HT-29 (cell line): ENCODE measurements at places on chromosomes 2 and 18. TPM values are rescaled to one million over a fixed set of nuclear protein-coding genes. Genes with fewer than 3 reads are reported as not detected.

The TWIST2 gene
- not detected in 2 replicates for total RNA-seq

DNA sequence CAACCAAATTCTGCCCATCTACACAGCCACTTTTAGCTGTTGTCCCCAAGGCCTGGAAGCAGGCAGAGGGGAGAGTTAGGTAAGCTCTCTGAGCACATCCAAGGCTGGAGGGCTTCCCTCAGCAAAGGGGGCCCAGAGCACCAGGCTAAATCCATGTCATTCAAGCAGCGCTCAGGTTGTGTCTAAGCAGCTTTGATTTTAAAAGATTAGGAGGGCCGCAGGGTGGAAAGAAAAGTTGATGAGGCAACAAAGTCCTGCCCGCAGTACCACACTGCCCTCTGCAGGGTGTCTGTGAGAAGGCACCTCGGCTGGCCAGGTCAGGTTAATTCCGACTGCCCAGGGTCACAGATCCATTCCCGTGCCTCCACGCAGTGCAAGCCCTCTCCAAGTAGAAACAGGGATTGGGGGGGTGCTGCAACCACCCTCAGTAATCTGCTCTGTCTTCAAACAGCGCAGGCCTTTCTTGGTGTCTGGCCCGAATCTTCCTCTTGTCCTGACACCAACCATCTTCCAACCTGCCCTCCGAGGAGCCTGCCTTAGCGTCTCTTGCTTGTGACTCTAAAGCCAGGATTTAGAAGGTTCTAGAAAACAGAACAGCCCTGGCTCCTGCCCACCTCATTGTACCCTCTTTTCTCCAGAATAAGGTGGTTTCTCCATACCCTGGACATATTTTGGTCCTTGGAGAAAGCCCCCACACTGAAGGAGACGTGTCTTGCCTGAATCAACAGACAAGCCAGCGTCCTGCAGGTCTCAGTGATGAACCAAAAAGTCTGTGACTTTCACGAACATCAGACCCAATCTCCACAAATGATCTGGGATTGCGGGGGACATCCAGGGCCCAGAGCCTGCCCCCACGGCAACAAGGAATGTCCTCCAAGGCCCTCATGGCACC is 289.2 kb downstream of the TNS1 start:
- peak; percentile 88 for DNase-seq

The COBLL1 gene
- 11.1 and 12.4 TPM in 2 replicates for total RNA-seq

The DSC3 gene
- 0.03 TPM in 1 of 2 replicates, not detected in the other for total RNA-seq

The TTC39C gene
- 7.2 and 7.6 TPM in 2 replicates for total RNA-seq

DNA sequence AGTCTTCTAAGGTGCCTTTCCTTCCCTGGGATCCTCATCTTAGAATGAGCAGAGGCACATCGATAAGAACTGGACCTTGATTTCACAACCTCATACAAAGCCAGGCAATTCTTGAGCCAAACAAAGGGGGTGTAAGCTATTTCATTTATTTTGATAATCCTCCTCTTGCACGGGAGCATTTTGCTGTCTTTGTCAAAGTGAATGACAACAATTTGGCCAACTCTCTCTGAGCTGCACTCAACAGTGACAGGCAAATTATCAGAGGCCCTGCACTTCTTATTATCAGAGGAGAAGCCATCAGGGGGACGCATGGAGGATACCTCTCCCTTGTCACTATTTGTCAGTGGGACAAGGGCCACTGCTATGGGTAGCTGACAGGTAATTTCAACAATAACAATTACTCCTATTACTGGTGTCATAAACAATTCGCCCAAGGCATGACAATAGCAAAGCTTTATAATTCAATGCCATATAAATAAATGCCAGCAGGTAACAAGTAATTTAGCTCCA is 260.4 kb downstream of the MEIS1 start:
- DNase-seq, result no peak

GRCh38 chr2:56244911-56245530 is 61.2 kb downstream of the CCDC85A start:
- peak; percentile 3 for DNase-seq

DNA sequence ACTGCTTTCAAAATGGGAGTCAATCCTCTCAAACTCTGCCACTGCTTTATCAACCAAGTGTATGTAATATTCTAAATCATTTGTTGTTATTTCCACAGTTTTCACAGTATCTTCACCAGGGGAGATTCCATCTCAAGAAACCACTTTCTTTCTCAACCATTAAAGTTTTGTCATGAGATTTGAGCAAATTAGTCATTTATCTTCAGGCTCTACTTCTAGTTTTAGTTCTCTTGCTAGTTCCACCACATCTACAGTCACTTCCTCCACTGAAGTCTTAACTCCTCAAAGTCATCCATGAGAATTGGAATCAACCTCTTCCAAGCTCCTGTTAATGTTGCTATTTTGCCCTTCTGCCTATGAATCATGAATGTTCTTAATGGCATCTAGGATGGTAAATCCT is 545.8 kb downstream of the ARHGAP15 start:
- DNase-seq, result no peak

The CPS1 gene
- not detected in 2 replicates for total RNA-seq

DNA sequence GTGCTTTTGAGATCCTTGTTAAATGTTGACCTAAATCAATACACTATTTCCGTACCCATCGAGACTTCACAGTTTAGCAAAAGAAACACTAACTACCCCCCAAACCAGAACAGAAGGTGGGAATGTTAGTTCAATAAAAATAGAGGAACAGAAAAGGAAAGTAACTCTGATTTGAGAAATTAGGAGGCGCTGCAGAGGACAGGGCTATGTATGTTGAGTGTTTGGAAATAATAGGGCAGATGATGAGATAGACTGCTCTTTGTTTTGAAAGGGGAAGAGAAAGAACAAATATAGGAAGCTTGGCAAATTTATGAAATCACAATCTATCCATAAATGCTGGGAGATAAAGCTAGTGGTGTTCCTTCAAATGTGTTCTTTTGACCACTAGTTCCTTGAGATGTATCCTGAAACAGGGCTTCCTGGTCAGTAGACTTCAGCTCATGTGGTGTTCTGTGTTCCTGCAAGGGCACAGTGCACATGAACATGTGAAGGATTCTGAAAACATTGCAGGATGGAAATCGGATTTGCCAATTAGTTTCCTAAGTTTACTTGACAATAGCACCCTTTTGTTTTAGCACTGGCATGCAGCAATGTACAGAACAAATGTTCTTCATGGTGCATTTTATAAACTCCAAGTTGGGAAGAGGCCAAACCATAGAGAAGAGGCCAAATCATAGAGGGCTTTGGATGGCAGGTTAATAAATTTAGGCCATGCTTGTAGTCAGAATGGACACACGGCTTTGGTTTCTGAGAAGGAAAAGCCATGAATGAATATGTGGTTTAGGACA is 39.8 kb downstream of the RHBDD1 start:
- DNase-seq, result no peak

DNA sequence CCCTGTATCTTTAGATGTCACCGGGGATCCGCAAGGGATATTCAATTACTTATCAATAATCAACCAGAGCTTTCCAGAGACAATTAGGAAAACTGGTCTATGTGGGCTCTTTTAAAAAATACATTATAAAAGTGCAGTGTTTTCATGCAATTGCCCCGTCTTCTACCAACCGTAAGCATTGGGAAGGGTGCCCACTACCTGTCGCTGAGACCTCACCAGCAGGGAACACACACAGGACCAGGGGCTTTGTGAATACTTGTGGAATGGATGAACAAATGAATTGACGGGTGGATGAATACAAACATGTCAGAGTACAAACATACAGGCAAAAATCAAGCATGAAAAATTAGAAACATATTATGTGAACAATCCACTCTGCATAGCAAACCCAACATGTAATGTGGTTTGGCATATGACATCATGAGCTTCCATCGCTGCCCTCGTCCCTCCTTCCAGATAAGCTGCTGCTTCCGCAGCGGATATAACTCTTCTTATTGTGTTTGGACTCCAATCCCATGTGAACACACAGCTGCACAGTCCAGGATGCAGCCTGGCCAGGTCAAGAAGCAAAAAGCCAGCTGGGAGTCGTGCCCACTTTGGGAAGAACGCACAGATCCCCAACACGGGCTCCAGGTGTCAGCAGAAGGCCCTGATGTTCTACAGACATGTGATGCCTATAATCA is 5.3 kb downstream of the FHL2 start:
- no peak for DNase-seq

GRCh38 chr2:75090770-75091515 is 108.4 kb downstream of the TACR1 start:
- DNase-seq, result no peak

- no peak for DNase-seq
Measured at GRCh38 chr2:69797235-69797634, 32.2 kb upstream of the GMCL1 start.

The PROKR1 gene
- not detected in 2 replicates for total RNA-seq

The SCYGR8 gene
- total RNA-seq, result not detected in 2 replicates

The NT5C1B gene
- total RNA-seq, result not detected in 2 replicates

- DNase-seq, result no peak
Measured at GRCh38 chr18:34128436-34128835, 96.3 kb downstream of the NOL4 start.

DNA sequence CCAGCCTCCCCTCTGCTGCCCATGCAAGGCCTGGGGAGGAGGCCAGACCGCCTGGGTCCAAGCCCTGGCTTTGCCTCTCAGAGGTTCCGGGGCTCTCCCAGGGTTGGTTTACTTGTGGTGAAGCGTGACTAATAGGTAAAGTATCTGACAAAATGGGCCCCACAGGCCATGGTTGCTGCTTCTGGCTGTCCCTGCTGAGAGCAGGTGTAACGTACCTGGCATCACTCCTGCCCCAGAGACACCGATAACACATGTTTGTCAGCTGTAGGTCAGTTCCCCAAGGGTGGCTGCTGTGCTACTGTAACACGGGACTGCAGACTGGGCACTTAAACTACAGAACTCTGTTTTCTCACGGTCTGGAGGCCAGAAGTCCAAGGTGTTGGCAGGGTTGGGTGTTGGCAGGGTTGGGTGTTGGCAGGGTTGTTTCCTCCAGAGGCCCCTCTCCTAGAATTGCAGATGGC is 34.1 kb downstream of the ODC1 start:
- DNase-seq, result peak; percentile 54

DNA sequence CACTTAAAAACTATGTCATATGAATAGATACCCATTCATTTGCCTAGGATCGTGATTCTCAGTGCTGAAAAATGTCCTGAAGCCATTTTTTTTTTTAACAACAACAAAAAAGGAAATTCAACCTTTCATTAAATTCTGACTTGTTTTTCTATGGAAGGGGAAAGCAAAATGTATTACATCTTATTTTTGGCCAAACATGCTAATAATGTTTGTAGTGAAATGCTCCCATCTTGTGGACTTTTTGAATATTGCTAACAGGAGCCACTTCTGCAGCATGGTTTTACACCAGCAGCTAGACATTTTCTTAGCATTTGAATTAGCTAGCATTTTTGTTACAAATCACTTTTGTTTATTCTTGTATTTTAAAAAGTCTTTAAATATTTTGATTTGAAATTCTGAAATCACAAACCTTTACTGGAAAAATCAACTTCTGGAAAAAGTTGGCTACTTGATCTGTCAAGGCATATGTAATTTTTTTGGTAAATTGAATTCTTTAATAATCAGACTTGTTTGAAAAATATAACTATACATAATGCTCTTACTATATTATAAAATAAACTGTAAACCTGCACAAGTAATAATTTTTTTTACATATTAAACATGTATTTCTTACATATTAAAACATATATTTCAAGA is 75.8 kb downstream of the KIDINS220 start:
- peak; percentile 54 for DNase-seq

- peak; percentile 86 for DNase-seq
Measured at GRCh38 chr2:10283106-10284062, 19.3 kb upstream of the HPCAL1 start.

The EMILIN2 gene
- 33.0 and 48.0 TPM in 2 replicates for total RNA-seq

The CCDC102B gene
- not detected in 2 replicates for total RNA-seq

- no peak for DNase-seq
Measured at GRCh38 chr2:159054032-159054334, 85.5 kb downstream of the TANC1 start.

The SPDYA gene
- 0.46 and 1.1 TPM in 2 replicates for total RNA-seq

DNA sequence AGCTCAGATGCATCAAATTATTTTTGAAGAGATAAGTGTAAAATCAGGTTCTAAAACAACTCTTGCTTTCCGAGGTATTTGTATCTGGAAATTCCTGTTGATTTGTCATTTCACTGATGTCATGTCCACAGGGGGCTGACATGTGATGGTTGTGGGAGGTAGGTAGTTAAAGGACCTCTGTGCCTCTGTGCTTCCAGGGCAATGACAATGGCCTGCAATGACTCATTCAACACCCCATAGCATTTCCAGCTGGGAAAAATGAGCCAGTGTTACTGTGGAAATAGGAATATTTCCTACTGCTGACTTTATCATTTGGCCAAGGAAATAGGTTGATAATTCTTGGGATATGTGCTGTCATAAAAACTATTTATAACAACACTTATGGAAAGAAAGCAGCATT is 86.2 kb upstream of the CCDC195 start:
- no peak for DNase-seq

- DNase-seq, result peak; percentile 32
Measured at GRCh38 chr18:23283916-23284430, 148.7 kb downstream of the CABLES1 start.

The FAM228A gene
- total RNA-seq, result not detected in 2 replicates

GRCh38 chr2:230934231-230935129 is 9.4 kb upstream of the GPR55 start:
- no peak for DNase-seq

- DNase-seq, result no peak
Measured at GRCh38 chr2:178602901-178603300, 122.6 kb downstream of the PLEKHA3 start.

- no peak for DNase-seq
Measured at GRCh38 chr2:32671885-32672533, 44.2 kb downstream of the TTC27 start.

- DNase-seq, result no peak
Measured at GRCh38 chr2:236157815-236158498, 10.2 kb downstream of the GBX2 start.

DNA sequence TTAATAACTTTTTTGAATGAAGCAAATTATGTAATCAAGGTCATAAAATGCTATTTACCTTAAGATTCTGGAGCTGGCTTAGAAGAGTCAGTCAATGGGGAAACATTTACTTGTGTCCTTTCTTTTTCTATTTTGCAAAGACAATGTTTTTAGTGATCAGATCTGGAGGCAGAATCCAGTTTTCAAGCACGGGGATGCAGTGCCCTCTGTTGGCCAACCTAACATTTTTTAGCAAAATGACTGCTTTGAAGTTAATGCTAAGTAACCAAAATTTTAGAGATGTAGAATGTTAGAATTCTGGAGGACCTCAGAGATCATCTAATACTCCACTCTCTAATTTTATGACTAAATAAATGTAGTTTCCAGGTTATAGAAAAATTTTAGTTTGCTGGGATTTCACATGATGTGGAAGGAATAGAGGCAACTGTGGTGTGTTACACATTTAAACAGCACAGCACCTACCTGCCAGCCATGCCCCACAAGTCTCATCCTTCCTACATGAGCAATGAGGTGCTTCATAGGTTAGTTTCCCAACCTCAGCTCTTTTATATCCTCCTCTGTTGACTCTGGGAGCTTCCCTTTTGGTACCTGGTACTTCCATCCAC is 23.6 kb upstream of the SLC9A4 start:
- DNase-seq, result peak; percentile 49

DNA sequence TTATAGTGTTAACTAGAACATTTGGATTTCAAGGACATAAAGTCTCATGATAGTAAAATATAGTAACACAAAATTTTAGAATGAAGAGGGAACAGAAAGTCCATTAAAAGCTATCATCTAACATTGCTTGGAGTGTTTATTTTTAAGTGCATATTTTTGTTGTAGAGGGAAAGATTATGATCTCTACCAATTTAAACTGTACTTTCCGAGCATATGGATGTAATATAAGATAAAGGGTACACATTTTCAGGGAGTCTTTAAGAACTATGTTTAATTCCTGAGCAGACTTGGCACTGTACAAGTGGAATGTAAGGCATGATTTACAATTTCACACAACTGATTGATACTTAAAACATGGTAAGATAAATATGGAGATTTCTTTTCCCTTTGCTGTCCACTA is 34.2 kb upstream of the ZNF804A start:
- DNase-seq, result no peak

The CYBRD1 gene
- total RNA-seq, result 0.64 and 1.1 TPM in 2 replicates

The TBR1 gene
- not detected in 2 replicates for total RNA-seq
